ENCODE measurements at places on chromosomes 1 and 21.

DNA sequence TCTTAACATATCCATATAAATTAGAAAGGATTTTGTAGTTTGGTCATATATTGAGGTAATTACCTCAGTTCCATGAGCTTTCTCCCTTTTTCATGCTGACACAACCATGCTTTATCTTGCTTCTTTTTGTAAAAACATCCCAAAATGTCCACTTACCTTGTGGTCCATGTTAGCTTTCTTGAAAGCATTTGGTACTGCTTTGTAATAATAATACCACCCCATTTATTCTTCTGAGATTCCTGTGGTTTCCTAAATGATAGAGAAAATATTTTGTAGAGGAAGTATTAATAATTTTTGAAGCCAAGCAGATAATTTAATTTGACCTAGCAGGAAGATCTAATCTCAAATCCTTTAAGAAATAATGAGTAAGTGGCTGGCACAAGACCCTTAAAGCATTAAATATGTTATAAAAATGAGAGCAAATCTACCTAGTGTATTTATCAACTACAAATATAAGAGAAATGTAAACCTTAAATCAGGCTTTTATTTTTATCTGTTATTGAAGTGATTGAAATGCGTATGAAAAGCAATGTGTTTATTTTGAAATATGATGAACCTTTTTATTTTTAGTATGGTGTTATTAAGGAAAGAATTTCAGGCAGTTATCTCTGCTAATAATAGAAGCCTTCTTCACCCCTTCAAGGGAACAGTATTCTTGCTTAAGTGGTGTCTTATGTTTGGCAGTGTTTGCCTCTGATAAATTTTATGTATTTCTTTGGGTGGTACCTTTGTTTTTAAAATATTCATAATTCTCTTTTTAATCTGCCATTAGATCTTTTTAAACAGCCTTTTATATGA is 9.2 kb downstream of the PRKAA2 start:
- no peak for DNase-seq

- DNase-seq = peak; percentile 71
These were observed 10.1 kb upstream of the SESN2 start for GRCh38 chr1:28249013-28249865.

DNA sequence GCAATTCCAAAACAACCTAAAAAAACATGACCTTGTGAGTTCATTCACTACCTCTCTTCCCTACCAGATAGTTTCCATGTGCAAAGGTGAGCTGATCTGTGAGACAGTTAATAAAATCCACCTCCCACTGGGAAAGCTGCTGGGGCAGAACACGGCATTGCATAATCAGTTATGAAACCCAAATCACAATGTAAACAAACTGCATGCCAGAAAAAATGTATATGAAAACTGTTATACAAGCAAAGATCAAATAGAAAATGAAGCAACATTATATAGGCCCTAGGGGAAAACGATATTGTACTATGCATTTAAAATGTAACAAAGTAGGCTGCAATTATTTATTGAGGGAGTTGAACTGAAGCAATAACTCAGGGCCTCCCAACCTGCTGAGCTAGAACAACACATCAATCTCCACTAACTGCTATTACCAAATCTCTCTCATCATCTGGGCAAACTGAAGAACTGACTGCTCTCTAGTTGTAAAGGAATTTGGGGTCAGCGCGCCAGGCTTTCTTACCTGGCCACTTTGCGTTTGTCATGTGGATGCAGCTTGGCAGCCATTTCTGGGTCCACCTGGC is 31.0 kb downstream of the TRIT1 start:
- peak; percentile 63 for DNase-seq

- DNase-seq = no peak
These were observed 472.1 kb downstream of the PLPP3 start for GRCh38 chr1:56107275-56107638.

- no peak for DNase-seq
These were observed 103.6 kb upstream of the BACE2 start for GRCh38 chr21:41064334-41064791.

DNA sequence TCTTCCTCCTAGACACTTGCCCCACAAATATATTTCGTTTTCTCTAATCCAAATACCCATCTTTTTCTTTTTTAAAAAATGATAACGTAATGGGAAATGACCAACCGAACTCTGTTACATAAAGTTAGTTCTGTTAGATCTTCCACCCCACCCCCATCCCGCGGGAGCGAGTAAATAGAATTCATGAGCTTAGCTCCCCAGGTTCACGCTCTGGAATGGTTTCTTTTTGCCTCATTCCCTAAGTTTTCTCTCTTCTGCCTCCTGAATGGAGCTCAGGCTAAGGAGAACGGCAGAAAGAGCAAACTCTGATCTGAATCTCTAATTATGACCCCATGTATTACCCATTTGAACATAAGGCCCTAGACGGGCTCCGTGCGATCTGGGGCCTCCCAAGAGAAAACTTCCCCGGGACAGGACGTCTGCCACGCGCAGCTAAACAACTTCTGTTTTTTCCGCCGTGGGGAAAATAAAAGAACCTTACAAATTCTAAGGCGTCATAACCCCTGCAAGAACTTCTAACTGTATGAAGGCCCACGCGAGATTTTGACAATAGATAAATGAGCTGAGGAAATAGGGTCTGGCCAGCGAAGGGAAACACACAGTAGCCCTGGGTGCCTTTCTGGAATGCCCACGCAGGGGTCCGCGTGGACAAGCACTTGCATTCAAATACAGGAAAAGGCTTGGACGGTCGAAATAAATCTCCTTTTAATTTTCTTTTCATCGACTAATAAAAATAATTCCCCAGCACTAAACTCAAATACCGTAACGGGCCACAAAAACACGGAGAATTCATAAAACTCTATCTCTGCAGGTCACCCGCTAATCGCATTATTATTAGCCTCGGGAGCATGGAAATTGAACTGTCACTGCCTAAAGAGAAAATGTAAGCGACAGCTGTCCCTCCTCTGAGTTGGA is 2.2 kb downstream of the TBX15 start:
- DNase-seq = no peak

- no peak for DNase-seq
These were observed 5.6 kb downstream of the HYI start for GRCh38 chr1:43447891-43448708.

- no peak for DNase-seq
These were observed 2.7 kb upstream of the MPZL1 start for GRCh38 chr1:167718914-167719691.

- no peak for DNase-seq
These were observed 19.9 kb upstream of the SLC35F3 start for GRCh38 chr1:233884461-233885151.

Measured in thyroid gland (tissue), 4 donors.